K562 (cell line): ENCODE measurements at places on chromosomes 11 and 22. TPM values are rescaled to one million over a fixed set of nuclear protein-coding genes. Genes with fewer than 3 reads are reported as not detected.
A peak's percentile ranks its signal among the peaks of the same experiment; 100 is the strongest.

FGF19 gene
- total RNA-seq = 0.07 and 0.11 TPM in 2 replicates

OR51E2 gene
- not detected in 2 replicates for total RNA-seq

KRTAP5-11 gene
- not detected in 2 replicates for total RNA-seq

DNA sequence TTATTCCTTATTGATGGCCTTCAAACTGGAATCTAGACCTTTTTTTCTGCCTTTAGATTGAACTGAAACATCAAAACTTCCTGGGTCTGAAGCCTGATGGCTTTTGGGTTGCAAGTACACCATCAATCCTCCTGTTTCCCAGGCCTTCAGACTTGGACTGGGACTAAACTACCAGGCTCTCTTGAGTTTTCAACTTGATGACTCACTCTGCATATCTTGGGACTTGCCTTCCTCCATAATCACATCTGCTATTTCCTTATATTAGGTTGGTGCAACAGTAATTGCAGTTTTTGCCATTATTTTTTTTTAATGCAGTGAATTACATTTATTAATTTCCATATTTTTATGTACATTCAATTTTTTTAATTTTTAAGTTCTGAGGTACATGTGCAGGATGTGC lies 7.0 kb downstream of the OR51B5 start:
- H3K4me3 ChIP-seq = no peak overlapping the region
- peak; percentile 52 for DNase-seq
- H3K27ac ChIP-seq = peak overlapping the region; percentile 16; the same call in 1 of the 3 replicates
- H3K27me3 ChIP-seq = no peaks in the 10 kb centered on the region

- no peak overlapping the region for H3K4me3 ChIP-seq
- no peak for DNase-seq
- no peak overlapping the region for H3K27ac ChIP-seq
- peaks cover 75% of the 10 kb centered on the region for H3K36me3 ChIP-seq
Measured at GRCh38 chr22:23700706-23701105, 9.9 kb downstream of the RGL4 start.

ESAM gene
- total RNA-seq = 0.36 and 0.91 TPM in 2 replicates

SAA4 gene
- total RNA-seq = not detected in 2 replicates

DNA sequence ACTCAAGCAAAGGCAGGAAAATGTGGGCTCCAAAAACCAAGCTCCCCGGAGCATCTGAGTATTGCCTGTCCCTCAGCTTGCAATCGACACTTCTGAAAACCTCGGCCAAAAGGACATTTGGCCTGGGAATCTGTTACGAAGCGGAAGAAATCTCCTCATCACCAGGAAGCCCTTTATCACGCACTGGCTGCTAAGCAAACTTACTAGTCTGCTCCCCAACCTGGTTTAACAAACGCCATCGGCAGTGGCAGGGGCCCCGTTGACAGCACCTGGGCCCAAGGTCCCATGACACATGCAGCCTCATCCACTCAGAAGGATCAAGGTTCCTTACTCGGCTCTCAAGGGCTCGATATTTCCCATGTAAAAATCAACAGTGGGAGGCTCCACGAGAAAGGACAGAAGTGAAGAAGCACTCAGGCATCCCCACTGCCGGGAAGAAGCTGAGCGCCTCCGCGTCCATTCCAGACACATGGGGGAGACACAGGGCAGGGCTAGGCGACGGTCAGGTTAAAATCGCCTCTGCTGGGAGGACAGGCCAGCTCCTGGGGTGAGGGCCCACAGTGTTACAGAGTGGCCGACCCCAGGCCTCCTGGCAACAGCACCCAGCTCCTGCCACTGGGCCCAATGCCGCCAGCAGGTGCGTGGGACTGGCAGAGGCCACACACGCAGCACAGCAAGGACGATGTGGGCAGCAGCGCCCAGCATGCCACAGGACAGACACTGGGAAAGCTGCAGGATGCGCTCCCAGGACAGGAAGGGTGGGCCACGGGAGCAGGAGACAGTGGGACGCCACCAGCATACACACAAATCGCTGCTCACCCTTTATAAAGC lies 27.1 kb downstream of the BRD1 start:
- H3K27ac ChIP-seq = no peak overlapping the region
- no peaks in the 10 kb centered on the region for H3K27me3 ChIP-seq
- peaks cover 56% of the 10 kb centered on the region for H3K36me3 ChIP-seq
- no peak for DNase-seq
- H3K4me3 ChIP-seq = no peak overlapping the region

- peaks cover 21% of the 10 kb centered on the region for H3K27me3 ChIP-seq
- DNase-seq = no peak
- H3K4me3 ChIP-seq = no peak overlapping the region
- H3K36me3 ChIP-seq = no peaks in the 10 kb centered on the region
- H3K27ac ChIP-seq = no peak overlapping the region
- no peaks in the 10 kb centered on the region for H3K4me1 ChIP-seq
Measured at GRCh38 chr11:4375431-4376140, 7.4 kb upstream of the OR52B4 start.

DNA sequence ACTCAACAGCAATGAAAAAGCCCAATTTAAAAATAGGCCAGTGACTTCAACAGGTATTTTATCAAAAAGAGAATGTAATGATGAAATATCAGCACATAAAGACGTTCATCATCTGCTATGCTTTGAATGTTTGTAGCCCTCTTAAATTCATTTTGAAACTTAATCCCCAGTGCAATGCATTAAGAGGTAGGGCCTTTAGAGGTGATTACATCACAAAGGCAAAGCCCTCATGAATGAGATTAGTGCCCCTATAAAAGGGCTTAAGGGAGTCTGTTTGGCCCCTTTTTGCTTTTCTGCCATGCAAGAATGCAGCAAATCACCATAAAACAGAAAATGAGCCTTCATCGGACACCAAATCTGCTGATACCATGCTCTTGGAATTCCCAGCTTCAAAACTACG lies 637.0 kb downstream of the DLG2 start:
- no peak for DNase-seq
- no peaks in the 10 kb centered on the region for H3K27me3 ChIP-seq
- no peak overlapping the region for H3K27ac ChIP-seq
- H3K4me1 ChIP-seq = no peaks in the 10 kb centered on the region
- no peaks in the 10 kb centered on the region for H3K36me3 ChIP-seq
- H3K4me3 ChIP-seq = no peak overlapping the region
